ENCODE measurements at places on chromosomes 6 and 20. TPM values are rescaled to one million over a fixed set of nuclear protein-coding genes. Genes with fewer than 3 reads are reported as not detected.

The SLC22A3 gene
- 0.07 TPM for total RNA-seq

The SAMD5 gene
- 4.0 TPM for total RNA-seq

- no peak overlapping the region for H3K27ac ChIP-seq
- H3K27me3 ChIP-seq, result 0 out of 2 replicates have a peak, but pooled peaks cover under 1% of the 10 kb centered on the region
- H3K4me1 ChIP-seq, result peaks cover 3% of the 10 kb centered on the region
- no peak overlapping the region for H3K4me3 ChIP-seq
- H3K36me3 ChIP-seq, result no peaks in the 10 kb centered on the region
- no peak for DNase-seq
These were observed 43.7 kb upstream of the BPIFA2 start for GRCh38 chr20:33124261-33124660.

- H3K27ac ChIP-seq, result no peak overlapping the region
- no peak for DNase-seq
- H3K27me3 ChIP-seq, result no peaks in the 10 kb centered on the region
- no peaks in the 10 kb centered on the region for H3K4me1 ChIP-seq
- H3K36me3 ChIP-seq, result peaks cover 9% of the 10 kb centered on the region
- H3K4me3 ChIP-seq, result no peak overlapping the region
These were observed 18.0 kb downstream of the BAG2 start for GRCh38 chr6:57190140-57190539.
